Stimulated activated naive CD4-positive, alpha-beta T cell treated with Interleukin-2 at 50 U/mL for 16 hours (primary cell): ENCODE measurements at places on chromosomes 5 and 9.

DNA sequence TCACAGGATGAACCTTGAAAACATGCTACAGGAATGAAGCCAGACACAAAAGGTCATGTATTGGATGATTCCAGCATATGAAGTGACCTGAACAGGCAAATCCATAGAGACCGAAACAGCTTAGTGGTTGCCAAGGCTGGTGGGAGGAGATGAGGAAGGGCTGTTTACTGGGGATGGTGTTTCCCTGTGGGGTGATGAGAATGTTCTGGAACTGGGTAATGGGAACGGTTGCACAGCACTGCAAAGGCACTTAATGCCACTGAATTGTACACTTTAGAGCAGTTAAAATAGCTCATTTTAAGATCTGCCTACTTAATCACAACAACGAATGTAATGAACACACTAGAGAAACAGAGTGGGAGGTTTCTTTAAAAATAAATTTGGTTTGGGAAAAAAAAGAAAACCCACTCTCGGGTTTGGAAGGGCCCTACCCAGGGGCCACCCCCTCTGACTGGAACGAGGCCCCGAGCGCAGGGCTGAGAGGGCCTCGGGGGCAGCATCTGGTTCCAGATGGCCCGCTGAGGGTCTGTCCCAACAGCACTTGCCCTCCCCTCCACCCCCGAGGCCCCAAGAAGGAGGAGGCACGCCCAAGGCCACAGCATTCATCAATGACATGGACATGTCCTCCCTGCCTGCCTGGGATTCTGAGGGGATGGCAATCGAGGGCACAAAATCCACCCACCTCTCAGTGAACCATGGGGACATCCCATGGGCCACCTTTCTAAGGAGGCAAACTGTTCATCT lies 31.7 kb downstream of the SARDH start:
- DNase-seq = no peak

GRCh38 chr9:88272986-88273385 lies 115.3 kb upstream of the SPIN1 start:
- no peak for DNase-seq

GRCh38 chr5:123545506-123545905 lies 33.5 kb downstream of the CSNK1G3 start:
- DNase-seq = peak; percentile 9

DNA sequence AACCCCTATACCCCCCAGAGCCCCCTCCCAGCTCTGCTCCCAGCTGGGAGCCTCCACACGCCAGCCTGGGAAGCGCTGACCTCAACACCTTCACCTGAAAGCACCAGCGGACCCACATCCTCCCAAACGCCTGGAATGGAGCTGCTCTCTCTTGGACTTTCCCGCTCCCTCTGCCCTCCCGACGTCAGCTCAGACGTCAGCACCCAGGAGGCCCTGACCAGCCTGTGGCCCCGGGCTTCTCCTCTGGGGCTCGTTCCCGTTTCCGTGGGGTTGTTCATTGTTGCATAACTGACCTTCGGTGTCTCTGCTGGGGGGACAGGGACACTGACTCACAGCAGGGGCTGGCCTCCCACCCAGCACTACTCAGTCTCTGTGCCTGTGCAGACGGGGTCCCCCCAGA lies 35.0 kb upstream of the SLC6A3 start:
- no peak for DNase-seq

DNA sequence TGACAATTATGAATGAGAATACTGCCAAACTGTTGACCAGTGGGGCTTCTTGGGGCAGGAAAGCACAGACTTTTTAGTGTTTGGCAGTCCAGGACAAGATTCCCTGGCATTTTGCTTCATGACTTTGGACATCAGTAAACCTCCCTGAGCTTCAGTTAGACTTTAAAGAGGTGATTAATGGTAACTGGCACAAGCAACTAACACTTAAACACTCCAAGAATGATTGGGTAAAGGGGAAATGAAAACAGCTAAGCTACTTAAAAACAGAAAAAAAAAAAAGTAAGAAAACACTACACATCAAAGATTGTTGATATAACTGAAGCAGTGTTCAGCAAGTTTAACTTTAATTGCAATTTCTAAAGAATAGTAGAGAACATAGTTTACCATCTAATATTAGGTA lies 13.4 kb downstream of the PAIP1 start:
- no peak for DNase-seq

GRCh38 chr9:107638521-107639310 lies 149.1 kb upstream of the KLF4 start:
- DNase-seq = no peak

- DNase-seq = no peak
Observed at GRCh38 chr5:148912714-148913398, 86.4 kb downstream of the ADRB2 start.

GRCh38 chr9:120914953-120915352 lies 11.6 kb downstream of the TRAF1 start:
- DNase-seq = no peak

DNA sequence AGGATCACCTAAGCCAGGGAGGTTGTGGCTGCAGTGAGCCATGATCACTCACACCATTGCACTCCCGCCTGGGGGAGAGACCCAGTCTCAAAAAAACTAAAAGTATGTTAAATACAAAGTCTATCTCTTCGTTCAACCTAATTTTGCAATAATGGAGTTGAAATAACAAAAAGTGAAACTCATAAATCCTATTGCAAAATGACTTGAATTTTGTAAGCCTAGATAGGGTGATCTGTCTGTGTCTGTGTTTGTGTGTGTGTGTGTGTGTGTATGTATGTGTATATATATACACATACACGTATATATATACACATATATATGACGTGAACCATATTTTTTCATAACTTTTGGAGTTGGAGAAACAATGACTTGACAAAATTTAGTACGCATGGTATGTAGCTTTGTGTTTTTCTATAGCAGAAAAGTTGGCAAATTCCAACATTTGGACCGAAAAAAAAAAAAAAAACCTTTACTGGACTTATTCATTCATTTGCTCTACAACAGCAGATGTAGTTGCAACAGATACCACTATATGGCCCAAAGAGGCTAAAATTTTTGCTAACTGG lies 76.9 kb upstream of the CDH6 start:
- no peak for DNase-seq

GRCh38 chr5:170773024-170773985 lies 10.2 kb upstream of the GABRP start:
- DNase-seq = no peak

- no peak for DNase-seq
Observed at GRCh38 chr5:156836846-156837245, 13.2 kb upstream of the PPP1R2B start.

DNA sequence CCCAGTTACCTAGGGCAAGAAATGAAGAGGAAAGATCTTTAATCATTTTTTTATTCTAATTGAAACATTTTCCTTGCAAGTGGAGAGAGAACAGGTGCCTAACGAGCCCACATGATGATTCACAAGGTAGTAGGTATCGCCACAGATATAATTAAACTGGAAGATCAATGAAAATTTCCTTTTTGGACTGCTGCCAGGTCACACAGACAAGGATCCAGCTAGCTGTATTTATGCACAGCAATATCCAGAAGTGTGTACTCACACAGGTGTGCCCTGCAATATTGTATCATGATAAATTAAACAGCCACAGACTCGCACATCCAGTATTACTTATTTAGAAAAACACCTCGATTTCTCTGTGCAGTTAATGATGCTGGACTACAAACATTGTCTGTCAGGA lies 294.0 kb upstream of the SMARCA2 start:
- DNase-seq = no peak

DNA sequence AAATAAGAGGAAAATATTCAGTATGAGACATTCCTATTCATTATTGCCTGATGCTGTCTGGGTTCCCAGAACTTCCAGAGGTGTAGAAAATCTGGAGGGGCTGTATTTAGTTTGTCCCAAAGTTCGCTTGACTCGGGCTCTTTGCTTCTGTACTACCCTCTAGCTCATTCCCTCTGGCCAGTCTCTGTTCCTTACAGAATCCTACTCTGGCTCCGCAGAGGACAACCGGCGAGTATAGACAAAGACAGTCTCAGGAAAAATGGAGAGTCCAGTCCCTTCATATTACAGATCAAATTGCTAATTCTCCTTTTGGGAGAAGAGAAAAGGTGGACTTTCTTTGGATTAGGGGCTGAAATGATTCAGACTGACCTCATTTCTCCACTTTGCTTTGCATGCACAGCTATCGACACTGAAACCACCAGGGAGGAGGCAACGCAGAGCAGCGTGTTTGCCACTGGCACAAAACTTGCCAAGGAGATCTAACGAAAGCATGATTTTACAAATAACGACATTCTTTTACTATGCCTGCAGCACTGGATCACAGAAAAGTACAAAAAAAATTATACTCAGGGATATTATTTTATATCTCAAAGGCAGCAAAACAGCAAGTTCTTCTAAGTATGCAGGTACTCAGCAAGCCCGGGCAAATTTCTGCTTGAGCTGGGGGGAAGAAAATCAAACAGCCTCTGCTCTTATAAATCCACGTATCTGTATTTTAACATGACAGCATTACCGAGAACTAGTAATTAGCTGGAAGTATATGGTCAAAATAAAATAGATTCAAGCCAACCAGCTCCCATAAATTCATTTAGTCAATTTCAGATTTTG lies 279.7 kb downstream of the NPR3 start:
- DNase-seq = no peak

GRCh38 chr9:134660407-134660806 lies 18.8 kb downstream of the COL5A1 start:
- DNase-seq = no peak

GRCh38 chr5:177548495-177548894 lies 5.9 kb downstream of the FAM193B start:
- no peak for DNase-seq

DNA sequence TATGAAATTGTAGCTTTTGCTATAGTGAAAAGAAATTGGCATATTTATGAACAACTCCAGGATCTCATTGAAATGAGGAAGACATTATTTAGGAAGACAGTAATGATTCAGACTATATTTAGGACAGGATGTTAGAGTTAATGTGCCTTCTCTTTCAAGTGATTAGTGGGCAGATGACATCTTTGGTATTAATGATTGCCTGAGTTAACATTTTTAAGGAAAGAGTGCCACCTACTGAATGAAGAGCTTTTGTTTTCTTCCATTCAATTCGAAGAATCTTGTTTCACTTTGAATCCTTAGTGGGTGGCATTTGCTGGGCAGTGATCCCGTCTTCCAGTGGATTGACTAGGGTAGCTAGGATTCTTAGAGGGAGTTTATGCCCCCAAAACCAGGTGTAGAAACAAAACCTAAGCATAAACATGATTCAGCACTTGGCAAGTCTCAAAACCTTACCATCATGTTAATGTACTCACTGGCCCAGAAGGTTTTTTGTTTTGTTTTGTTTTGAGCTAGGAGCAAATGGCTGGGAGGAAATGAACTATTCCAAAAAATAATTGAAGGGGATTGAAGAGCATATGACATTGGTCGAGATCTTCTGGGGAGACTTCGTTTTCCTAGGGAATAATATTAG lies 23.2 kb downstream of the MAP3K1 start:
- no peak for DNase-seq

DNA sequence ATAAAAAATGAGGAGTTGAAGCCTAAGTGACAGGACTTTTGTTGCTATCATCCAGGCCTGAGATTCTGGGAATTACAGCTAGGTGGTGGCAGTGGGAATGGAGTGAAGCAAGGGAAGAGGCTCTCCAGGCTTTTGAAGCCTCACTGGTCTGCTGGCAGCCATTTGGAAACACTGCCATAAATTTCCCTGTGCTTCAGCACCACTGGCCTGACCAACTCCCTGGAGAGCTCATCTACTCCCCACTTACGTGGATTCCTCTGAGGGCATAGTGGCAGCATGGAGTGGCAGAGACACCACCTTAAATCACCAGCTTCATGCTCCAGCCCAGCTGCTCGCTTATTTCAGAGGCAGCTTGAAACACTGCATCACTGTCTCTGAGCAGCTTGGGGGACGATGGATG lies 518.2 kb downstream of the TLR4 start:
- DNase-seq = no peak

GRCh38 chr5:150670948-150671310 lies 9.9 kb downstream of the MYOZ3 start:
- DNase-seq = no peak

DNA sequence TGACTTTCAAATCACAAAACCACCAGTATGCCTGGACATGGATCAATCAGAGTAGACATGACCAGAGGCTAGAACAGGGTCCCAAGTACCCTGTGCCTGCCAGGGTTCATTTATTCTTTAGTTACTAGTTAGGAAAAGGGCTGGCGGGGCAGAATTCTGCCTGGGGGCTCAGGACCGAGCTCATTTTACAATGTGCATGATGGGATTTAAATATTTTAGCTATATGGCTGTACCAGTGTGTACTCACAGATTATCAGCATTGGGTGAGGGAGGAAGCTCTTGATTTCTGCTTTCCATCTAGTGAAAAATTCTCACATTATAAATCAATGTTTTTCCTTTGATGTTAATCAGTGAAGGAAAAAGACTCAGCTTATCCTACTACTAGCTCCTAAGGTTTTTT lies 1511.1 kb downstream of the EFNA5 start:
- no peak for DNase-seq

DNA sequence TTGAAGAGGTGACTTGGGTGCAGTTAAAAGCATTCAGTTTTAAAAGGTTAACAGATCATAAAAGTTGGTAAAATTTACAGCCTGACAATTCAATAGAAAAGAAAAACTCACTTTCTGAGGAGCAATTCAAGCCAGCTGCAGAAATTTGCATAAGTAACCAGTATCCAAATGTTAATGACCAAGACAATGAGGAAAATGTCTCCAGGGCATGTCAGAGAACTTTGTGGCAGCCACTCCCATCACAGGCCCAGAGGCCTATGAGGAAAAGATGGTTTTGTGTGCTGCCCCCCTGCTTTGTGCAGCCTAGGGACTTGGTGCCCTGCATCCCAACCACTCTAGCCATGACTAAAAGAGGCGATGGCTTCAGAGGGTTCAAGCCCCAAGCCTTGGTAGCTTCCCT lies 1406.5 kb upstream of the ACO1 start:
- DNase-seq = no peak

DNA sequence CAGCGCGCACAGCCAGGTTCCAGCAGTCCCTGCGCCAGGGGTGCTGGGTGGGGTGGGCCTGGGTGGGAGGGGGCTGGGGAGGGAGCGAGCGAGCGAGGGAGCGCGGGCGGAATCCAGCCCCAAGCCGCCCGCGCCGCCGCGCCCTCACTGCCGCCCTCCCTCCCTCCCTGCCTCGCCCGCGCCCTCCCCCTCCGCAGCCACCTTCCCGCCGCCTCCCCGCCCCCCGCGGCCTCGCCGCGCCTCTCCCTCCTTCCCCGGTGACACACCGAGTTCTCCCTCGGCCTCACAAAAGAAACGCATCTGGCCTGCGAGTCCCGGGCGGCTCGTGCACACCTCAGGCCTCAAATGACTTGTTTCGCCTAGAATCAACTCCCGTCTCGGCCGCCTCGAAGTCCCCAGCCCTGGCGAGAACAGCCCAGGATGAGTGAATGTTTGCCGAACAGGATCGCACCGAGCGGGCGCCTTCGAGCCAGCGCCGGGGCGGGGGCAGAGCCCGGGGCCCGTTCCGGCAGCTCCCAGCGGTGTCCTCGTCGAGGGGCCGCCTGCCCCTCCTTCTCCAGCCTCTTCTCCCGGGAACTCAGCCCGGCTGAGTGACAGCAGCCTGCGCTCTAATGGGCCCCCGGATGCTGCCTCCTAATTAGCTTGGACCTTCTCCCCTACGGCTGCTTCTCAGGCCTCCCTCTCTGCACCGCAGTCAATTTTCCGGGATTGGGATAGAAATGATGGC lies 371 bp upstream of the PITX1 start:
- peak; percentile 10 for DNase-seq
